HepG2 (cell line): ENCODE measurements at places on chromosomes 1 and 21.

- H3K27me3 ChIP-seq: no peaks in the 10 kb centered on the region
- H3K4me3 ChIP-seq: no peak overlapping the region
- no peak for DNase-seq
- H3K36me3 ChIP-seq: no peaks in the 10 kb centered on the region; the same call in 1 of the 2 replicates
- H3K27ac ChIP-seq: no peak overlapping the region
These were observed 36.2 kb downstream of the PTP4A2 start for GRCh38 chr1:31901838-31902509.

DNA sequence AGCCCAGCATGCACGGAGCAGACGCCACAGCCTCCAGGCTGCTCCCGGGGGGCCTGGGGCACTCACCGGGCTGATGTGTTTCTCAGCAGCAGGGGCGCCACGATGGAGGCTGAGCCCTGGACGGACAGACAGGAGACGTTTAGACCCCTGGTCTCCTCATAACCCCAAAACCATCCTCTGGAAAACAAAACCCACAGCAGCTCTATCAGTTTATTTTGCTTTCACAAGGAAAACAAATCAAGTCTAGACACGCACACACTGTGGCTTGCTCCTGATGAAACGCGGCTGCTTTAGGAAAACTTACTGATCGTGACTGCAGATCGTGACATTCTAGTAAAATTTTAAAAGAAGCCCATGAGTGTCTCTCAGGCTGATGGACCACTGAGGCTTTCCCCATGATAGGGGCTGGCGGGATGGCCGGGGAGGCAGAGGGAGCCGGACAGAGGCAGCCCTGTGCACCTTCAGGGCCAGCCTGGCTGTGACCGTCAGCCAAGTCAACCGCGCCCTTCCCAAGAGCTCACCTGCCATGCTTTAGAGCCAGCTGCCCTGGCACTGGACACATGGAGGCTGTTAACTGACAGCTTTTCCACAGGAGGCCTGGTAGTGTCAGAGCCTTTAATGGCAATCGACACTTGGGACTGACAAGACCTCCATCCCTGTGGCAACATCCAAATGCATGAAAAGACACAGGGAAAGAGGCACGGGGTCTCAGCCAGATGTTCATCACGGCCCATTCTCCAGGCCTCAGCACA is 5.2 kb downstream of the POFUT2 start:
- no peak overlapping the region for H3K27ac ChIP-seq
- no peaks in the 10 kb centered on the region for H3K27me3 ChIP-seq
- no peak for DNase-seq
- no peak overlapping the region for H3K4me3 ChIP-seq

DNA sequence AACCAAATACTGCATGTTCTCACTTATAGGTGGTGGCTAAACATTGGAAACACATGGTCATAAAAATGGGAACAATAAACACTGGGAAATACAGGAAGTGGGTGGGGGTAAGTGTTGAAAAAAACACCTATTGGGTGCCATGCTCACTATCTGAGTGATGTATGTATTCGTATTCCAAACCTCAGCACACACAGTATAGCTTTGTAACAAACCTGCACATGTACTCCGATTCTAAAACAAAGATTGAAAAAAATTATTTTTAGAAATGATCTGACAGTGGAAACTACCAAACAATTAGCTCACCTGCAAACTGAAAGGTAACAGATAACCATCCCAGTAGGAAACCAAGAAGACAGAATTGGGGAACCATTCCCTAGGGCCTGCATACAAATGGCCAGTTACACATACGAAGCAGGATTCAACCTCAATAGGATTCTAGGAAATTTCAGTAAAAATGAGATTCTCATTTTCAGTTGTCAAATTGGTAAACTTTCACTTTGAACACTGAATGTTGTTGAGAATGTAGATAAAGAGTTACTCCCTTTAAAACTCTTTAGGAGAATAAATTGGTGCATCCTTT is 88.1 kb upstream of the LRRC8D start:
- no peak for DNase-seq
- H3K27ac ChIP-seq: no peak overlapping the region
- H3K27me3 ChIP-seq: no peaks in the 10 kb centered on the region
- no peaks in the 10 kb centered on the region for H3K4me1 ChIP-seq
- H3K36me3 ChIP-seq: no peaks in the 10 kb centered on the region

DNA sequence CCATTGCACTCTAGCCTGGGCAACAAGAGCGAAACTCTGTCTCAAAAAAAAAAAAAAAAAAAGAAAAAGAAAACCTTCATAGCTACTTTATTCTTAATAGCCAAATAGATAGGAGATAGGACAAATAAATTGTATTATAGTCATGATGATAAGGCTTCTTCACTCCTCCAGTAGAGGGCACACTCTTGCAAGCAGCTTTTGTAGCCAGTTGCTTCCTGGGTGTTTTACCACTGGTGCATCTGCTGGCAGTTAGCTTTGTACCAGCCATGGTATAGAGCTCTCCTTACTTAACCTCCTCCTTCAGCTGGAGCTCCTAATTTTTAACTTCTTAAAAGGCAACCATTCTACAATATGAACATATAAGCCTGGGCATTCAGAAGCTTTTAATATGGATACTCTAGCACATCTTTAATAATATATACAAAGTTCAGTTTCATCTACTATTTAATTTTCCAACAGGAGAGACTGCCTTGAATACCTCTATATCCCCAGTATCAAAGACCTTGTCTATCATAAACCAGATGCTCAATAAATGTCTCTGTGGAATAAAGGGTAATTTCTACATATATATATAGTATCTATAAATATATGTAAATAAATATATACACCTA is 35.8 kb downstream of the EVI5 start:
- H3K27ac ChIP-seq: no peak overlapping the region
- DNase-seq: peak; percentile 62
- no peak overlapping the region for H3K4me3 ChIP-seq
- no peaks in the 10 kb centered on the region for H3K27me3 ChIP-seq
